Mesenteric fat pad (tissue), 1 donor: ENCODE measurements at places on chromosomes 16 and 17.
A peak's percentile ranks its signal among the peaks of the same experiment; 100 is the strongest.

DNA sequence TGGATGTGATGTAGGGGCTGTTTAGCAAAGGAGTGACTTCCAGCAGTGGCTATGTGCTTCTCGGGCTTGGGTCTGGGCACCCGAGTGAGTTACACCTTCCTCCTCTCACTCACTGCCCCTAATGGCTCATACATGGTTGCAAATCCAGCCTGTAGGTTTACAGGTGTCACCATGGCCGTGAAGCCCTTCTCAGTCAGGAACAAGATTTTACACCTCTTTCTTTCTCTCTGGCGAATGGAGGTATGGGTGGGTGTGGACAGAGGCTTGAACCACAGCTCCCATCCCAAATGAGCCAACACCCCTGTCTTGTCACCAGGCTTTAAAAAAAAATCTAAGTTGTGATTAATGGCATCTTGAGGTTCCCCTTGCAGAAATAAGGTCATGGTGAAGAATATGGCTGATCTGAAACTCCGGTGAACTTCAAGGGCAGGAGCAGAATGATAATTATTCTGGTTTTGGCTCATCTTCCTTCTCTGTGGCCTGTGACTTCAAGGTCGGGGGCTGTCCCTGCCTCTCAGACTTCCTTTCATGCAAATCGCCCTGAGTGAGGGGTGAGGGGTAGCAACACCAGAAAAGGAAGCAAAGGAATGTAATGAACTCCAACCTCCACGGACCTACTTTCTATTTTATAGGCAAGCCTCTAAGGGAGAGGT, 331.2 kb downstream of the MAF start:
- no peak for DNase-seq

DNA sequence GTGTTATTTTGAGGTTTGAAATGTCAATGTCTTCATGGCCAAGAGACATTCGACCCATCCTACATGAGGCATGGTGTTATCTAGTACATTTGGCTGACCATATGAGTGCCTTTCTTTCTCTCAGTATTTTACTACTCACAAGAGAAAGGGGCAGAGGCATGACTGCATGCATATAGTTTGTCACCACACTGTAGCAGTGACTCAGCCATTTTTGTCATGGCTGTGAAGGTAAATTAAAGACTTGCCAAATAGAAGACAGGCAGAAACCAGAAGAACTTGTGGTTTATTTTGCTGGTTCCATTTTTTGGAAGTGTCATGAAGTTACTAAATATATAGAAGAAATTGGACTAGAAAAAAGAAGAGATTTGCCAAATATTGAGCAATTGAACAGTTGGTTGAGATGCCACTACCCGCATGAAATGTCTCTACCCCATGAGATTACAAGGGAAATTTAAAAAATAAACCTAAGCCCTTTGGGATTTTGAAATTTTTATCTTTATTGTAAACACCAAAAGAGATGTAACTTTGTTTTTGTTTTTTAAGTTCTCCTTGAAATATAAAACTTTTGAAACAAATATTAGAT, 170.3 kb downstream of the CHD9 start:
- DNase-seq, result no peak

DNA sequence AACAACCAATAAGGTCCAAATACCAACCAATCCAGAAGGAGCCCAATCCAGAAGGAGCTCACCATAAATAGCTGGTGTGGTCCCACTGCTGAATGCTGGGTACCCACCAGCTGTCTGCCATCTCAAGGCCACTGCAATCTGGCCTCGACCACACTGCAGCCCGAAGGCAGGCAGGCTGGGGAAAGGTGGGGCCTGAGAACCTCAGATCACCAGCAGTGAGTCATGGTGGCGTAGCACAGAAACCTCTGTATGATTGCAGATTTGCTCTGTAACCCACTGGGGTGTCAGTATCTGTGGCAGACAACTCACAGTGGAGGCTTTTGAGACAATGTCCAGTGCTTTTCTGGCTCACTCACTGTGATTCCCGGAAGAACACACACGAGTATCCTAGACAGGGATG, 14.7 kb upstream of the CMTR2 start:
- no peak for DNase-seq

- no peak for DNase-seq
These were observed 10.7 kb upstream of the CBX4 start for GRCh38 chr17:79849953-79850352.

- DNase-seq, result no peak
These were observed 267.1 kb upstream of the TBX2 start for GRCh38 chr17:61132524-61132923.

GRCh38 chr16:49824593-49824992, 31.3 kb downstream of the ZNF423 start:
- no peak for DNase-seq

DNA sequence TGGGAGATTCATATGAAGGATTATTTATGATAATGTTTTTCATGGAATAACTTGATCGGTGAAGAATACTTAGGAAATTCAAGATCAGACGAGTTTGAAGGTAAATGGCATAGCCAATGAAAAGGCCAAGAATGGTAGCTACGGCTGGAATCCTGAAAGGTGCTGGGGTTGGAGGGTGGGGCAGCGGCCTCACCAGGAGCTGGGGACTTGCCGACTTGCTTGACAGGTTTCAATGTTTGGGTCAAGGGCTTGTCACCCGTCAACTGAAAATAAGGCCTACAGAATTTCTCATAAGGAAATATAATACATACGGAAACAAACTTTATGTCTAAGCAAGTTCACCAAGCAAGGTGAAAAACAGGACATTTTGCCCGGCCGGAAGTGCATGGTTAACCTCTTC, 9.9 kb downstream of the CRYM start:
- no peak for DNase-seq

- no peak for DNase-seq
These were observed 6.6 kb upstream of the BMERB1 start for GRCh38 chr16:15427648-15428239.

GRCh38 chr17:64095144-64095882, 34.6 kb downstream of the ERN1 start:
- no peak for DNase-seq

DNA sequence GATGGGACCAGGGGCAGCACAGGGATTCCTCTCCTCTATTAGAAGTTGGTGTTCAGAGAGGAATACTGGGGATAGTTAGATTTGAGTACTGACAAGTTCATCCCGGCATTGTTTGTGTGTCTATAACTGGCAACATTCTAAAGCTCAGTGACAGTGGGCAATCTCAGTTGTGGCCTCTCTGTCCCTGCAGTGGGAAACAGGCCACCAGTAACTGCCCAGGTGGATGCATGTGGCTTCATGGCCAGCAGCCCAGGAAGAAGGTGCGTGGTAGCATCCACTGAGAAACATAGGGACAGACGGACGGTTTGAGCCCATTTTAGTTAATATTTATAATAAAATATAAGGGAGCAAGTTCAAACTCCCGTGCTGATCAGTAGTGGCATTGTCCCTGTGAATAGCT, 51.5 kb downstream of the B9D1 start:
- DNase-seq, result no peak

DNA sequence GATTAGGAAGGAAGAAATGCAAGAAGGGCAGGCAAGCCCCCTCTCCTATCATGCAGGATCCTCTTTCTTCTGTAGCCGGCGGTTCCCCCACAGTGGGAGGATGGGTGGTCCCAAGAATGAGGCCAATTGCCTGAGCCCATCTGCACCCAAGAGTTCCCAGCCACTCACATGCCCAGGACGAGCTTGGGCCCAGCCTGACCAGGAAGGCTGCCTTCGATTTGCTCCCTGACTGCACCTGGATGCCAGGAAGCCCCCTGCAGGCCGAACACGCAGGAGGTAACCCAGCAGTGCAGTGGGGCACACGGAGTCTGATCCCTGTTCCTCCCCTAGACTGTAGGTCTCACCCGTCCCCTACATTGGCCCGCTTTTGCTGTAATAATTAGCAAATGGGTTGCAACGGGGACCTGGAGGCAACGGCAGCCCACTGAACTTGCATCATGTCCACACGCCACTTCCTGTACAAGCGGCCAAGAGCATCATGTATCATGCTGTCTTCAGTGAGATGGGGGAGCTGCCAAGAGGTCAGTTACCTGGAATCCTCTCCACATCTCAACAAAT, 67.5 kb downstream of the AMFR start:
- DNase-seq, result peak; percentile 86

GRCh38 chr16:51353055-51353454, 202.0 kb upstream of the SALL1 start:
- DNase-seq, result no peak

- DNase-seq, result no peak
These were observed 6.0 kb downstream of the LYRM1 start for GRCh38 chr16:20906341-20907255.
